ENCODE measurements at places on chromosomes 7 and 10.

DNA sequence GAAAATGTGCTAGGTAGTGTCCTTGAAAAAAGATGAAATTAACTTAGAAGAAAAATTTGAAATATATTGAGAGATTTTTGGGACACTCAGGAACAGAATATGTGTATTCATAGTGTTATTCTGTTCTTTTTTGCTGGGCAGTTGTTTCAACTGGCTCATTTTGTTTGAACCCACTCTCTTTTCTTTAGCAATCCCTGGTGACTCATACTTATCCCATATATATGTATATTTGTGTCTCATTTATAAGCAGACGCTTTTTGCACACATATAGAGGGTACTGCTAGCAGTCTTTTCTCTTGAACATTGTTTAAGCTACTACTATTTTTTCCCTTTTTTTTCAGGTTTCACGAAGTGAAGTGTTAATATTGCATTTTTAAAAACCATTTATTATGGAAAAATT is 1.9 kb downstream of the EXOC6 start:
- no peak for DNase-seq

DNA sequence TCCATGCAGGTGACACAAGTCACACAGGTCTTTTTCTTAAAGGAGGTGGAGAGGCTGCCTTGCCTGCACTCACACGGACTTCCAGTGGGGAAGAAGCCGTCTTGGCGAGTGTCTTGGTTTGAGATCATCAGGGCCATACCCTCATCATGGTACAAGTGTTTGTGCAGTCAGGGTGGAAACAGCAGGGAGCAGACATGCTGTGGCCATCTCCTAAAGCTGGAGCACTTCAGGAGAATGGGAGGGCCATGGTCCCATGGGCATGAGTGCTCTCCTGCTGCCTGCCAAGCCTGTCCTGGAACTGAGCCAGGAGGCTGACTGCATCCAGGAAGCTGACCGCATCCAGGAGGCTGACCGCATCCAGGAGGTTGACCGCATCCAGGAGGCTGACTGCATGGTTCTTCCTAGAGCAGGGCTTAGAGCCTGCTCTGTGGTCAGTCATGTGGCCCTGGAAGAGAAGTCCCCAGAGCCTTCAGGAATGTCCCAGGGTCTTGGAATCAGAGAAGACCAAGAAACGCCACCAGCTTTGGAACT is 98.4 kb downstream of the ADARB2 start:
- peak; percentile 9 for DNase-seq

DNA sequence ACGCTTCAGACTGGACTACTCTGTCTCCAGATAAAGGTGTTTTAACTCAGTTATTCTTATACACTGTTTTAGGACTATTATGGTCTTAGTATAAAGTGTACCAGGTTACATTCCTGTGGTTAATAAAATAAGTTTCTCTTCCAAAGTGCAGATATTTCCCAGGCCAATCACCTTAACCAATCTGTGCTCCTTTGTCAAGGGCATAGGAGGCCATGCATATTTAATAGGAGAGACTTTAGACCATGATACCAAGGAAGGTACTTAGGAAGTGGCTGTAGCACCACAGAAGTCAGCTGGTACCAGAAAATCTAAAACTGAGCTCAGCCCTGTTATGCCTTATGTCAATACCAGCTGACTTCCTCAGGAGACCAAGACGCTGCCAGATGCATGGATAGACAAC is 226.5 kb upstream of the TMEM72 start:
- no peak for DNase-seq

GRCh38 chr10:51269821-51270220 is 195.5 kb downstream of the PRKG1 start:
- DNase-seq: no peak

DNA sequence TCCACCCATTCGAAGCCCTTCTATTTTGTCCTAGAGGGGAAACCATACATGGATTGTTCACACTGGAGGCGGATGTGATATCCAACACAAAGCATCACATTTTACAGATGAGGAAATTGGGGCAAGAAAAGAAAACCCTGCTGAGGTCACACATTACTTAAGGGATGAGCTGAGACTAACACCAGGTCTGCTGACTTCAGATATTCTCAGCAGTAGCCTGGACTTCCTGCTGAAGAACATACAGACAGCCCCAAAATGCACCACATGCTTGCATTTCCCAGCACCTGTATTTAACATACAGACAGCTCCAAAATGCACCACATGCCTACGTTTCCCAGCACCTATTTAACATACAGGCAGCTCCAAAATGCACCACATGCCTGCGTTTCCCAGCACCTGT is 11.2 kb downstream of the GIMAP5 start:
- no peak for DNase-seq

- no peak for DNase-seq
Observed at GRCh38 chr7:150610233-150610632, 22.0 kb downstream of the GIMAP6 start.

DNA sequence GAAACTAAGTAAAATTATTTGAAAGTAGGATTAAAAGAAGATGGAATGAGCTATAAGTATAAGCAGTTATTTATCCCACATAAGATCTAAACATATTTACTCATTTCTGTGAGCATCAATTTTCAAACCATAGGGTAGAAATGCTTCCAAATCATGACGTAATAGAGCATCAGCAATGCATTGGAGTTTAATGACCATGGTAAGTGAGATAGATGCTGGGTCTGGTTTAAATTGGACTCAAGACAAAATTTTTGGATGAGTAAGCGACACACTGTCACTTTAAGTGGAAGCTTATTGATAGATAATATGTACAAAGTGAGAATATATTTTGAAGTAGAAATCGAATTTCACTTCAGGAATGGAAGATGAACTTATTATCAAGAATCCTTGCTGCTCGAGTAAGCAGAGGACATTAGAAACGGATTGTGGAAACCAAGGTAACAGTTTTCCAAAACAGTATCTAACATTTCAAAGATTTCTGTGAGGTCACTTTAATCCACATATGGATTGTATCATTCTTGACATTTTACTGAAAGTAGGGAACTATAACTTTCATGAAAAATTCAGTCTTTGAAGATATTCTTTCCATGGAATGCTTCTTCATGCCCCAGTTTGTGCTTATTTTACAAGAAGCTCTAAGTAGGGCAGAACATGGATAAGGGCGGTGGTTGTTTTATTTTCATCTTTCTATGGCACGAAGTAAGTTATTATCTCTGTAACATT is 85.8 kb downstream of the AGMO start:
- DNase-seq: no peak

- DNase-seq: no peak
Observed at GRCh38 chr7:25329815-25330214, 101.5 kb upstream of the NPVF start.

DNA sequence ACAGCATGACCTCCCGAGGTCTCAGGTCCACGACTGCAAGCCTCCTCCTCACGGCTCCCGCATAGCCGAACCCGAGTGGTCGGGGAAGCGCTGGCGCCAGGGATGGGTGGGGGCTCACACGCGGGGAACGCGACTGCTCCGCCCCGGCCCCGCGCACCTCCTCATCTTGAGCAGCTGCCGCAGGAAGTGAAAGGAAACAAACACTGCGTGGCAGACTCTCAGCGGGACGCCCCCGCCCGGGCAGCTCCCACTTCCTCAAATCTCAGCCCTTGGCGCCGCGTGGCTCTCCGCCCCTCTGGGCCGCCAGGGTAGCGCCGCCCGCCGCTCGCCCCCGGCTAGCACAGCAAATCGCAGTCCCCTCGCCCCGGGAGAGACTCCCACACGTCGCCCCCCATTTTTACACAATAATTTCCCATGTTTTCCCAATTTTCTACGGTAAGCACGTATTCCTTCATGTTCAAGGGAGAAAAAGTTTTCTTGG is at the start of gene TMEM243:
Gene TMEM243 (minus strand): TSS at position 188 of the 481 bp plus-strand sequence. CDS start 229 bp downstream, outside the sequence.
- no peak for DNase-seq

GRCh38 chr10:3761021-3761686 is 23.9 kb downstream of the KLF6 start:
- DNase-seq: no peak
